Smooth muscle cell of bladder (primary cell): ENCODE measurements at places on chromosomes 6 and 20. TPM values are rescaled to one million over a fixed set of nuclear protein-coding genes. Genes with fewer than 3 reads are reported as not detected.

Gene HLA-DQA2
- not detected in 2 replicates for total RNA-seq

Gene DLK2
- total RNA-seq = 0.28 and 0.37 TPM in 2 replicates

Gene IL17F
- not detected in 2 replicates for total RNA-seq

Gene UBE2C
- total RNA-seq = 3.6 and 4.3 TPM in 2 replicates

Gene LIN28B
- total RNA-seq = not detected in 2 replicates

Gene SAMHD1
- total RNA-seq = 25.1 and 39.1 TPM in 2 replicates

Gene CLIC1
- 529 and 547 TPM in 2 replicates for total RNA-seq

Gene MEI4
- not detected in 2 replicates for total RNA-seq

Gene PCED1A
- 17.1 and 26.6 TPM in 2 replicates for total RNA-seq

Gene SGK1
- 177 and 278 TPM in 2 replicates for total RNA-seq

Gene CENPQ
- 2.9 and 4.0 TPM in 2 replicates for total RNA-seq

Gene B4GALT5
- 22.5 and 35.0 TPM in 2 replicates for total RNA-seq

Gene TCF15
- 0.09 TPM in 1 of 2 replicates, not detected in the other for total RNA-seq

Gene HLA-DQB1
- total RNA-seq = not detected in 2 replicates

Gene FOXQ1
- total RNA-seq = 0.09 and 0.14 TPM in 2 replicates

Gene HLA-DMB
- total RNA-seq = under 0.01 and 0.71 TPM in 2 replicates

Gene ZC3H12D
- under 0.01 TPM in 1 of 2 replicates, not detected in the other for total RNA-seq

Gene DDX43
- 0.55 TPM in 1 of 2 replicates, not detected in the other for total RNA-seq

Gene VARS1
- total RNA-seq = 36.0 and 38.7 TPM in 2 replicates

Gene SLC22A2
- not detected in 2 replicates for total RNA-seq

Gene DCDC2
- total RNA-seq = 0.09 and 0.14 TPM in 2 replicates

Gene APCDD1L
- total RNA-seq = 7.0 and 14.1 TPM in 2 replicates

Gene FNDC11
- total RNA-seq = 0.46 and 0.57 TPM in 2 replicates

Gene TMC2
- total RNA-seq = 0.18 TPM in 1 of 2 replicates, not detected in the other

Gene TREM1
- 2.7 and 3.4 TPM in 2 replicates for total RNA-seq

Gene TMEM217
- total RNA-seq = 1.9 and 4.0 TPM in 2 replicates

Gene MTFR2
- 0.57 and 0.83 TPM in 2 replicates for total RNA-seq

Gene MLIP
- not detected in 2 replicates for total RNA-seq

Gene PTGIS
- total RNA-seq = 210 and 605 TPM in 2 replicates

Gene TBX18
- 20.5 and 34.9 TPM in 2 replicates for total RNA-seq

Gene SUMO4
- total RNA-seq = 1.1 and 1.3 TPM in 2 replicates

Gene DLL1
- 0.46 and 3.1 TPM in 2 replicates for total RNA-seq

Gene NEU1
- total RNA-seq = 88.7 and 119 TPM in 2 replicates

Gene PRSS16
- 0.28 TPM in 1 of 2 replicates, not detected in the other for total RNA-seq

Gene TPD52L1
- 9.7 and 31.2 TPM in 2 replicates for total RNA-seq

Gene TNFRSF21
- 17.9 and 18.9 TPM in 2 replicates for total RNA-seq

Gene KIF3B
- 25.5 and 35.3 TPM in 2 replicates for total RNA-seq

Gene AGPAT1
- total RNA-seq = 20.9 and 29.5 TPM in 2 replicates

Gene PKIG
- 88.0 and 120 TPM in 2 replicates for total RNA-seq

Gene PTCHD4
- 3.0 and 5.5 TPM in 2 replicates for total RNA-seq

Gene PRDM13
- not detected in 2 replicates for total RNA-seq

Gene HAO1
- not detected in 2 replicates for total RNA-seq

Gene CLPSL1
- not detected in 2 replicates for total RNA-seq

Gene RPP40
- total RNA-seq = 9.2 and 11.8 TPM in 2 replicates
